ENCODE measurements at places on chromosomes 1 and 21. TPM values are rescaled to one million over a fixed set of nuclear protein-coding genes. Genes with fewer than 3 reads are reported as not detected.

- DNase-seq, result no peak
Measured at GRCh38 chr1:33791251-33791650, 72.6 kb upstream of the HMGB4 start.

GRCh38 chr1:204067935-204068334, 5.0 kb upstream of the SOX13 start:
- no peak for DNase-seq

DNA sequence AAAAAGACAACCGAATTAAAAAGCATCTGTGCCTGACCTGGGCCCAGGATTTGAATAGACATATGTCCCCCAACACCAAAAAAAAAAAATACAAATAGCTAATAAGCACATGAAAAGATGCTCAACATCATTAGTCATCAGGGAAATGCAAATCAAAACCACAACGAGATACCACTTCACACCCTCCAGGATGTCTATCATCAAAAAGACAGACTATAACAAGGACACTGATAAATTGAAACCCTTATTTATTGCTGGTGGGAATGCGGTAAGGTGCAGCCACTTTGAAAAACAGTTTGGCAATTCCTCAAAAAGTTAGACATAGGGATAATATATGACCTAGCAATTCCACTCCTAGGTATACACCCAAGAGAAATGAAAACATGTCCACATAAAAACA, 72.3 kb upstream of the CAMK1G start:
- DNase-seq, result no peak

- no peak for DNase-seq
Measured at GRCh38 chr21:32599526-32599925, 12.7 kb downstream of the CFAP298 start.

DNA sequence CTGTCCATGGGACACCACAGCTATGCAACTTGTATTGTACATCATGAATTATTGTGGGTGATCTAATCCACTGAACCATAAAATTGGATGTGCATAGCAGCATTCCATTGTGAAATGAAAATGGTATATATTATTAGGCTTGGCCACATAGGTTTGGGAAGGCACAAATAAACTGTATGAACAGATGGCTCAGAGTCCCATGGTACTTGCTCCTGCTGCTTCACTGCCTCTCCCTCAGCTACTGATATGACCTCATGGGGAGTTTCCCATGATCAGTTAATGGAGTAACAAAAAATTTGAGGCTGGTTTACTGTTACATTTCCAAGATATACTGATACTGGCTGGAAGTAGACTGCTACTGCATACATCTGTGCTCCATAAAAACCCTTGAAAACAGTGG, 152.7 kb upstream of the NEGR1 start:
- DNase-seq, result no peak

- no peak for DNase-seq
Measured at GRCh38 chr1:30320581-30320890, 402.8 kb downstream of the MATN1 start.

DNA sequence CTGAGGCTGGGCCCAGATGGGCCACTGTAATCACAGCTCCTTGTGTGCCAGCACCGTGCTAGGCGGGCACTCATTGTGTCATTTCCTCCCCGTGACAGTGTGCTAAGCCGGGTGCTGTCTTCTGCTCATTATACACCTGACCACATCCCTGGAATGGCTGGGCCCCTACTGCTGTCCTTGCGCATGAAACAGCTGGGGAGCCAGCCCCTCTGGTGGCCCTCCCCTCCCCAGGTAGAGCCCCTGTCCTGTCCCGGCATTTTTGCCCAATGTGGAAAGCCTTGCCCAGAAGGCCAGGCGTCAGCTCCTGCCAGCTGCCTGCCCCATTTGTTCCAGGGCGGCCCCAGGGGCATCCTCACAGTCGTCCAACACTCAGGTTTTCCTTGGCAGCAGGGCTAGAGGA, 107.4 kb upstream of the CASZ1 start:
- no peak for DNase-seq

- DNase-seq, result no peak
Measured at GRCh38 chr1:231183639-231184590, 22.1 kb downstream of the TRIM67 start.

- no peak for DNase-seq
Measured at GRCh38 chr1:29675481-29676263, 439.4 kb downstream of the PTPRU start.

- no peak for DNase-seq
Measured at GRCh38 chr1:57901208-57901919, 477.5 kb upstream of the DAB1 start.

GRCh38 chr1:109819906-109820305, 56.2 kb upstream of the EPS8L3 start:
- no peak for DNase-seq

Gene CACNA1S
- 0.07 TPM for total RNA-seq

Gene GJA5
- total RNA-seq, result 0.75 TPM

Gene BGLAP
- total RNA-seq, result 1.3 TPM
